ENCODE measurements at places on chromosomes 4 and X. TPM values are rescaled to one million over a fixed set of nuclear protein-coding genes. Genes with fewer than 3 reads are reported as not detected.

- DNase-seq, result peak; percentile 96
Measured at GRCh38 chrX:2696698-2697215, 5.7 kb downstream of the CD99 start.

SHROOM3 gene
- total RNA-seq, result 9.8 TPM

- DNase-seq, result no peak
Measured at GRCh38 chr4:123749383-123749782, 352.8 kb downstream of the SPRY1 start.

DNA sequence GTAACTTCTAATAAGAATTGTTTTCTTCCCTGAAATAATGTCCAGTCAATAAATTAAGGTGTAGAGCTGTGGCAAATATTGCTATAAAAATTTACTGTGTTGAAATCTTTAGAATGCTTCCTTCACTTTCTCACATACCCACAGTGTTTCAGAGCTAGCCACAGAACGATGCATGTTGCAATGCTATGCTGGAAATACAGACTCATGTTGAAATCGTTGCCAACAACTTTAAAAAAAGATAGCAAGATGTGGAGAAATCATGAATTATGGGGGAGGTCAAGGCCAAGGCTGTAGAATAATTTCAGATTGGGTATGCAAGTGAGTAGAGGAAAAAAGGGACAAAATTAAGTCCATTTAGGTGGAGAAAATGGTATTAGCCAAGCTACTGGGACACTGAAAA, 204.8 kb downstream of the VEGFC start:
- peak; percentile 65 for DNase-seq

RPL39 gene
- 1,554 TPM for total RNA-seq

F8A2 gene
- total RNA-seq, result not detected

All from osteoblast (primary cell).